ENCODE measurements at places on chromosomes 16 and 17.

GRCh38 chr17:36016555-36016954, 1.2 kb downstream of the CCL23 start:
- DNase-seq: no peak

DNA sequence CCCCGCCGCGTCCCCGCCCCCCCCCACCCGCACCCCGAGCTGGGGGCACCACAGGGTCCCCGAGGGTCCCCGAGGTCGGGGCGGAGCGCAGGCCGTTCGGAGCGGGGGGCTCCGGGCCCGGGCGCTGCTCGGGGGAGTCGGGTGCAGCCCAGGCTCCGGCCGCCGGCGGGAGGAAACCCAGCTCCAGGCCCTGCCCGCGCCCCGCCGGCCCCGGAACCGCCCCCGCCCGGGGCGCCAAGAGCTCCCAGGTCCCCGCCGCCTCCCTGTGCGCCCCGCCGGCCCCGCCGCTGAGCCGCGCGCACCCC, 33.2 kb upstream of the RPH3AL start:
- DNase-seq: no peak

GRCh38 chr17:77435272-77436057, 294.7 kb downstream of the SEC14L1 start:
- no peak for DNase-seq

- no peak for DNase-seq
Measured at GRCh38 chr17:72392056-72393010, 271.5 kb downstream of the SOX9 start.

GRCh38 chr17:17386094-17386800, 83.1 kb downstream of the NT5M start:
- DNase-seq: no peak

- DNase-seq: no peak
Measured at GRCh38 chr17:1515640-1516387, 598 bp downstream of the INPP5K start.

DNA sequence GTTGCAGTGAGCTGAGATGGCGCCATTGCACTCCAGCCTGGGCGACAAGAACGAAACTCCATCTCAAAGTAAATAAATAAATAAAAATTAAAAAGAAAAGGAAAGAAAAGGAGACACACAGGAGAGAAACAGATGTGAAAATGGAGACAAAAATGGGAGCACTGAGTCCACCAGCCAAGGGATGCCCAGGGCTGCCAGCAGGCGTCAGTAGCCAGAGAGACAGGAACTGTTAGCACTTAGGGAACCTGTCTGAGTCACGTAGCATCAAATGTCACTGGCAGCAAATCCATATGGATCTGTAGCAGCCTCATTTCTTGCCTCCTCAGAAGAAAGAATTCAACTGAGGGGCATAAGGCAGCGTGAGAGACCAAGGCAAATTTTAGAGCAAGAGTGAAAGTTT, 79.7 kb downstream of the CYLD start:
- no peak for DNase-seq

GRCh38 chr17:50087912-50088405, 7.2 kb upstream of the PDK2 start:
- no peak for DNase-seq

Data from upper lobe of right lung (tissue), 1 donor.